HCT116 (cell line): ENCODE measurements at places on chromosomes 3 and 15. TPM values are rescaled to one million over a fixed set of nuclear protein-coding genes. Genes with fewer than 3 reads are reported as not detected.
A peak's percentile ranks its signal among the peaks of the same experiment; 100 is the strongest.

- H3K27ac ChIP-seq, result no peak overlapping the region
- no peaks in the 10 kb centered on the region for H3K27me3 ChIP-seq
- H3K4me1 ChIP-seq, result no peaks in the 10 kb centered on the region
- no peaks in the 10 kb centered on the region for H3K36me3 ChIP-seq
- DNase-seq, result no peak
Observed at GRCh38 chr15:32669896-32670611, 28.5 kb downstream of the SCG5 start.

DNA sequence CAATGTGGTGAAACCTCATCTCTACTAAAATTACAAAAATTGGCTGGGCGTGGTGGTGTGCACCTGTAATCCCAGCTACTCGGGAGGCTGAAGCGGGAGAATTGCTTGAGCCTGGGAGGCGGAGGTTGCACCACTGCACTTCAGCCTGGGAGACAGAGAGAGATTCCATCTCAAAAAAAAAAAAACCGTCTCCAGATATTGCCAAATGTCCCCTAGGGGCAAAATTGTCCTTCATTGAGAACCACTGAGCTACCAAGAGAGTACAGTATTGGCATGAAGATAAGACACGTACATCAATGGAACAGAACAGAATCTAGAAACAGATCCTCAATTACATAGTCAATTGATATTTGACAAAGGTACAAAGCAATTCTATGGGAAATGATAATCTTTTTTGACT lies 98.0 kb downstream of the TFDP2 start:
- no peaks in the 10 kb centered on the region for H3K36me3 ChIP-seq
- H3K4me1 ChIP-seq, result no peaks in the 10 kb centered on the region
- no peak overlapping the region for H3K4me3 ChIP-seq
- no peak for DNase-seq
- no peak overlapping the region for H3K27ac ChIP-seq
- no peaks in the 10 kb centered on the region for H3K27me3 ChIP-seq

DNA sequence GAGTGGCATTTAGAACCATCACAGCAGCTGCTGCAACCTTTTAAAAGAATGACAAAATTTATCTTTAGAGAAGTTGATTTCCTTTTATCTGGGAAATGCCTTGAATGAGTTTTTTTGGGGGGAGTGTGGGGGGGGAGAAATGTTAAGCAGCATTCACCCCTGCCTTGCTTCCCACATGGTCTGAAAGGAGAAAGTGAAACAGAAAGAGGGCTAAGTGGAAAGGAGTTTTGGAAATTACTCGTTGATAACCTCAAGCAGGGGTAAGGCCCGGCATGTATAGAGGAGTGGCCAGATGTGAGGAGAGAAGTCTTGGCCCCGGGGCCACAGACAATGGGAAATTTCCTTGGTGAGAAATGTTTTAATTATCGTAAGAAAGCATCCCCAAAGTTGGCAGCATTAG lies 23.5 kb downstream of the B3GALNT1 start:
- H3K27me3 ChIP-seq, result no peaks in the 10 kb centered on the region
- no peak overlapping the region for H3K27ac ChIP-seq
- no peaks in the 10 kb centered on the region for H3K36me3 ChIP-seq

- DNase-seq, result no peak
- H3K36me3 ChIP-seq, result peaks cover 3% of the 10 kb centered on the region
- H3K27ac ChIP-seq, result no peak overlapping the region
- no peak overlapping the region for H3K4me3 ChIP-seq
- no peaks in the 10 kb centered on the region for H3K4me1 ChIP-seq
Observed at GRCh38 chr3:138253609-138254008, 66.5 kb downstream of the ARMC8 start.

GRCh38 chr3:195451373-195452015 lies 8.7 kb upstream of the ACAP2 start:
- no peaks in the 10 kb centered on the region for H3K4me1 ChIP-seq
- H3K27me3 ChIP-seq, result no peaks in the 10 kb centered on the region
- H3K27ac ChIP-seq, result no peak overlapping the region
- no peak overlapping the region for H3K4me3 ChIP-seq
- H3K36me3 ChIP-seq, result no peaks in the 10 kb centered on the region

- H3K36me3 ChIP-seq, result no peaks in the 10 kb centered on the region
- H3K4me3 ChIP-seq, result no peak overlapping the region
- H3K27me3 ChIP-seq, result 0 out of 2 replicates have a peak, but pooled peaks cover 4% of the 10 kb centered on the region
- H3K4me1 ChIP-seq, result no peaks in the 10 kb centered on the region
Observed at GRCh38 chr15:33716025-33716424, 252.3 kb upstream of the CHRM5 start.

- no peaks in the 10 kb centered on the region for H3K27me3 ChIP-seq
- no peak overlapping the region for H3K4me3 ChIP-seq
- H3K27ac ChIP-seq, result no peak overlapping the region
- H3K36me3 ChIP-seq, result no peaks in the 10 kb centered on the region
- H3K4me1 ChIP-seq, result no peaks in the 10 kb centered on the region
- no peak for DNase-seq
Observed at GRCh38 chr3:60870396-60870795, 380.9 kb downstream of the FHIT start.

GRCh38 chr15:66504563-66505429 lies at the start of the genes RPL4 and ZWILCH:
Gene RPL4, minus strand, starts transcription at chr15:66504855. Its CDS starts 65 bp downstream, at chr15:66504790.
Gene ZWILCH, plus strand, starts transcription at chr15:66505326. Its CDS starts 13 bp downstream, at chr15:66505339.
- H3K4me3 ChIP-seq, result peak within 1 kb of the TSS; percentile 98
- peak; percentile 76 for DNase-seq
- H3K27ac ChIP-seq, result peak within 1 kb of the TSS; percentile 86
- no peaks in the 10 kb centered on the region for H3K27me3 ChIP-seq

DNA sequence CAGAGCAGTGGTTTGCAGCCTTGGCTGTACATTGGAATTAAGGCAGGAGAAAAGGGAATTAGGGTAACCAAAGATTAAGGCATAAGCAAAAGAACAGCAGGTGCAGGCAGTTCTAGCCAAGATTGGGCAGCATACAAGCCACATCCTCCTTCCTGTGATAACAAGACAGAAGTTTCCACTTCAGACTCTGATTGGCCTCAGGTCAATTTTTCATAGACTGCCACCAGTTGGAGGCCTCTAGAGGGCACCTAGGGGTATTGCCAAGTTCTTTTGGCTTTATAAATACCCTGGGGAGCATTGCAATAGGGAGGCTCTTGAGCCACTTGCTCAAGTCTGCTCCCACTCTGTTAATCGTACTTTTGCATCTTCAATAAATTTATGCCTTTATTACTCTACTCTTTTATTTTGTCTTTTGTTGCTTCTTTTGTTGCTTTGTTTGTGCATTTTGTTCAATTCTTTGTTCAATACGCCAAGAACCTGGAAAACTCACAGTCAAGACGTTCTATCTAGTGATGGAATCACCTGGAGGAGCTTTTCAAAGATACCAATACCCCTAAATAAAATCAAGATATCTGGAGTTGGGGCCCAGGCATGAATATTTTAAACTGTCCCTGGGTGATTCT lies 32.2 kb upstream of the FMN1 start:
- DNase-seq, result peak; percentile 70
- H3K4me1 ChIP-seq, result no peaks in the 10 kb centered on the region
- no peaks in the 10 kb centered on the region for H3K27me3 ChIP-seq
- H3K36me3 ChIP-seq, result no peaks in the 10 kb centered on the region
- H3K27ac ChIP-seq, result no peak overlapping the region

DNA sequence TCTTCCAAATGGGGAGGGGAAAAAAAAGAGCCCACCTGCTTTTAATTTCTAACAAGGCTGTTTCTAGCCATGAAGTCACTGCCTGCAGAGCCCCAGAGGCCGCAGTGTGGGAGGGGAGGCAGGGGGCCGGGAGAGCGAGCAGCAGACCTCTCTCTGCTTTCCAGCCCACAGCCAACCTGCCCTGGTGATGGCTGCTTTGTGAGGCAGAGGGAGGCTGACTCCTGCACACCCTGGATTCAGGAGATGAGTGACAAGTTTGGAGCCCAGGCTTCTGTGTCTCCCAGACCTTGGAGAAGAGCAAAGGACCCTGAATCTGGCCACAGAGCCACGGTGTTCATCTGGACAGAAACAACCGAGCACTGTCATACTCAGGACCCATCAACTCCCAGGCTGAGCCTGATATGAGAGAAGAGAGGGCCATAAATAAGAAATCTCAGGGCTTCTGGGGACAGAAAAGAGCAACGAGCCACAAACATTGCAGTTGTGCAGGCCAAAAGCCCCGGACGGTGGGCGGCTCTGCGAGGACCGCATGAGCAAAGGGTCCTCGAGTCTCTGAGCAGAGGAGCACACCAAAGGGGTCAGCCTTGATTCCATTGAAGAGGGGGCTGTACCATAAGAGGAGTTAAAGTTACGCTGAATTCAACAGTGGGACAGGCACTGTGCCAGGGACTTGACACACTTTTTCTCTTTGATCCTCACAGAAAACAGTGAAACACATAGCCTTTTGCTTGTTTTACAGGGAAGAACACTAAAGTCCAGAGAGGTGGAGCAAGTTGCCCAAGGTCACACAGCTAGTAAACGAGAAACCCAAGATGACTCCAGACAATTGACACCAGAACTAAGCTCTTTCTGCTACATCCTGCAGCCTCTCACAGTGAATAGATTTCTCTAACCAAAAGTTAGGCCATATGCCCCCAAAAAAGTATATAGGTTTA lies 97.2 kb downstream of the SEMA5B start:
- no peak overlapping the region for H3K27ac ChIP-seq
- H3K27me3 ChIP-seq, result no peaks in the 10 kb centered on the region
- no peak for DNase-seq
- H3K4me1 ChIP-seq, result no peaks in the 10 kb centered on the region
- H3K36me3 ChIP-seq, result no peaks in the 10 kb centered on the region

DNA sequence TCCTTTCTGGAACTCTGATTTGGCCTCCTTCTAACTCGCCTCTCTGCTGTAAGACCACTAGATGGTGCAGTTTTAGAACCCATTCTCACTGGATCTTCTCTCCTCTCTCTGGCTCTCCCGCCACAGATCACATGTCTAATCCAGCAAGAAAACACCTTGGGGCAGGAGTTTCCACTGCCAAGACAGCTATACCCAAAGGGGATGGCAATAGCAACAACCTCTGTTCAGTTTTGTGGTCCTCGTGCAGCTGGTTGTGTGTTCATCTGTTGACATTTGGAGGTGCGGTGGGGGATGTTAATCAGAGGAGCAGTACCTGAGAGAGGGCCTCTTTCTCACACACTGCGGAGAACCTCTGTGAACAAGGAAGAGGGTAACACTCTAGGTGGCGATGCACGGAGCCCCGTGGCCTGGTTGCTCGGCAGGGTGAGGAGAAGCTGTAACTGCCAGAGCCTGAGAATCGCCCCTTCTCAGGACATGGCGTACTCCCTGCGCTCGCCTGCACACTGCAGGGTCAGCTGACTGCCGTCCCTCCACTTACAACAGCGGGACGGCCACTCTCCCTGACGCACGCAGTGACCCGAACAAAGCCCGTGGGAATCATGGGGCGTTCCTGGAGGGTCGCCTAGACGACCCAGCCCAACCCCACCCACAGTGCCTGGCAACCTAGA lies at the start of gene TEX55:
Gene TEX55, plus strand, starts transcription at position 666 of the 668 bp plus-strand sequence. CDS start 25 bp downstream, outside the sequence.
- no peak within 1 kb of the TSS for H3K4me3 ChIP-seq
- H3K36me3 ChIP-seq, result no peaks in the 10 kb centered on the region
- no peaks in the 10 kb centered on the region for H3K4me1 ChIP-seq
- DNase-seq, result peak; percentile 10
- H3K27me3 ChIP-seq, result no peaks in the 10 kb centered on the region

GRCh38 chr15:69610858-69611257 lies 158.2 kb downstream of the RPLP1 start:
- H3K27me3 ChIP-seq, result peaks cover 5% of the 10 kb centered on the region; the same call in 1 of the 2 replicates
- no peak overlapping the region for H3K27ac ChIP-seq
- H3K4me1 ChIP-seq, result no peaks in the 10 kb centered on the region
- no peaks in the 10 kb centered on the region for H3K36me3 ChIP-seq
- DNase-seq, result no peak

DNA sequence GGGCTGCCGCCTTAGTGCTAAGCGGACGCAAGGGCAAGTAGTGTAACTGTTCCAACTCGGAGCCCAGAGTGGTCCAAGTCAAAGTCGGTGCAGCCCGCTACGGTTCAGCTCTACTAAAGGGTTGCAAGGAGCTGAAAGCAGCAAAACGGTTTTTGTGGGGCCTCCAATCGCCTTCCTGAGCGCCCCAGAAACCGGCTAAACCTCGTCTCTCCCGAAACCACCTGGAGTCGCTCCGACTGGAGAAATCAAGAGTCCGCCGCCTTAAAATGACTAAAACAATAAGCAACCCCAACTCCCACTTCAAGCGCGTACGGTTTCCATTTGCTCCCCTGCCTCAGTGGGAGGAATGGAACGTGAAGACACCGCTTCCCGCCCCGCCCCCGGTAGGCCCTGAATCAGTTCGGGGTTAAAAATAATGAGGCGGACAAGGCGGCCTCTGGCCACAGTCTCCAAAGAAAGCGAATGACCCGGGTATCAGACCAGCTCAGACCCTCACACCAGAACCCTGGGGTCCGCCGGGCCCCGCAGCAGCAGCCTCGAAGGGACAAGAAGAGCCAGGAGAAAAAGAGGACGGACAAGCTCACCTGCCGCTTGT lies 401 bp downstream of the SEC11A start:
- no peak for DNase-seq
- H3K36me3 ChIP-seq, result peaks cover 5% of the 10 kb centered on the region; the same call in 1 of the 2 replicates
- peak overlapping the region; percentile 95 for H3K4me3 ChIP-seq
- no peaks in the 10 kb centered on the region for H3K27me3 ChIP-seq

DNA sequence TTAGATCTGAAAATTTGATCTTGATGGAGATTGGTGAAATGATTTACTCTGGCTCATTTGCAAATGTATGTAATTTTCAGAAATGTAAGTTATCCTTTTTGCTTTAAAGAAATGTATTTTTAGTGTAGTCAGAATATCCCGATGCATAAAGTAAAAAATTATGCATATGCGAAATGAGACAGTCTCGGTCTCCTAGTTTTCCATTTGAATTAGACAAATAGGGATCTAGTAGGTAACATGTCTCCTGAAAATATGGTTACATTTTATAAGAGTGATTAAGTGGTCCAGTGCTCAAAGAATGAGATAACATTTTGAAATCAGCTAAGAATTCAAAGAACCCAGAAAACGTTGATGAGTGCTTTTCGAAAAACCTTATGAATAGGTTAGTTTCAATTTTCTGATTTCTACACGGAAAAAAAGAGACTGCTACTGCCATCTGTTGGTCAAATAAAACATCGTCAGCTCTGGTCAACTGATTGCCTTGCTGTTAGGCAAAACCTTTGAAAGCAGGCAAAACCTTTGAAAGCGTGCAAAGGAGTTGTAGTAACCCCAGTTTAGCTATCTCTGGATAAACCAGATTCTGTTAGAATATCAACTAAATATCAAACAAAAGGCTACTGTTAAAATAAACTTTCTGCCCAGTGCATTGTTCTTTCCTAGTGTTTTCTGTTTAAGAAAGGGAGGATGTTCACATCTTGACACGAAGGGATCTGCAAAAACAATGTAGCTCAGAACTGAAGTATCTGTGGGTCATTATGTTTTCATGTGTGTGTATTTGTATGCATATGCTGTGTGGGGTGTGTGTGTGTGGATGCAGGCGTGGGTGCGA lies 59.3 kb upstream of the CHMP2B start:
- no peaks in the 10 kb centered on the region for H3K4me1 ChIP-seq
- DNase-seq, result peak; percentile 46
- no peak overlapping the region for H3K27ac ChIP-seq
- H3K27me3 ChIP-seq, result no peaks in the 10 kb centered on the region
- no peaks in the 10 kb centered on the region for H3K36me3 ChIP-seq

NR2E3 gene
- total RNA-seq, result 0.59 TPM

KY gene
- not detected for total RNA-seq

ZNF35 gene
- 7.9 TPM for total RNA-seq

LTK gene
- 9.2 TPM for total RNA-seq

GCSAM gene
- not detected for total RNA-seq

TRIM59 gene
- 41.6 TPM for total RNA-seq

SLC9C1 gene
- total RNA-seq, result 0.79 TPM

MOBP gene
- total RNA-seq, result not detected
